ENCODE measurements at places on chromosomes 12 and 14.
A peak's percentile ranks its signal among the peaks of the same experiment; 100 is the strongest.

GRCh38 chr14:69284170-69284569 is 24.2 kb downstream of the GALNT16 start:
- DNase-seq, result peak; percentile 40

DNA sequence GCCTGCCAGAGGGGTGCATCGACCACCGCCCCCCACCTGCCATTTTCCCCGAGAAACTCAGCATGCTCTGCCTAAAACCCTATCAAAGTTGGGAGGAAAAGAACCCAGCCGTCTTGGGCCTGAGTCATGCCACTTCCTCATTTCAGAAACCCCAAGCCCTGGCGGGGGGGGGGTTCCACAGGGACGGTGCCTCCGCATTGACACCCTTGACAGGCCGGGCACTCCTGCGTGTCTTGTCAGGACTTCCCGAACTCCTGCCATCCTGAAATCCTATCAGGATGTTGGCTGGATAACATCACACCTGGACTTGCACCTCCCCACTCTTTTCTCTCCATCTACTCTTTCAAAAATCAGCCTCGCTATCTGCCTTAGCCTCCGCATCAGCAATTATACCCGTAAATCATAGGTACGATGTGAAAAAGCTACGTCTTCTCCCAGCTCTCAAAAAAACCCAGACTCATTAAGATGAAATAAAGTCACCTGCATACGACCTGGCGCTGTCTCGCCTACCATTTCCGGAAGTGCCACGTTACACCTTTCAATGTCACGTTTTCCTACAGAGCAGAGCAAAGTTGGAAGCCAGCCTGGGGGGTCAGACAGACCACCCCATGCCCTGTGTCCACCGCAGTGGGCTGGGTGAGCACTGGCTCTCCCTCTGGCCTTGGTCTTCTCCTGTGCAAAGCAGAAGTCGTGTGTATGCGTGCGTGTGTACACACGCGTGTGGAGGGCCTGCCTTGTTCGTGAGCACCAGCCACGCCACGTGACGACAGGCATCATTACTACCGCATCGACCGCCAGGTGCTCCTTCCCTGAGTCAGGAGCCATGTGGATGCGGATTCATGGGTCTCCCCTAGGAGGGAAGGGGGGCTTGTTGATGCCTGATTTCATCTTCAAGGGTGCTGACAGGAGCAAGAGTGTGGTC is 96.7 kb downstream of the RFLNA start:
- DNase-seq, result no peak

DNA sequence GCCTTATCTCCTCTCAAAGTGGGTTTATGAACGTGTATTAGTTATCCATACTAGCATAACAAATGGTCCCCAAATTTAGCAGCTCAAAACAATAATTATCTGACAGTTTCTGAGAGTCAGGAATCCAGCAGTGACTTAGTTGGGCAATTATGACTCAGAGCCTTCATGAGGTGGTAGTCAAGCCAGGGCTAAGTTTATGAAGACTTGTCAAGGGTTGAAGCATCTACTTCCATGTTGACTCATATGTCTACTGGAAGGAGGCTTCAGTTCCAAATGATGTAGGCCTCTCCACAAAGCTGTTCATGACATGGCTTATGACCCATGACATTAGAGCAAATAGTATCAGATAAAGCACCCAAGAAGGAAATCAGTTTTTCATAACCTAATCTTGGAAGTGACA is 73.2 kb downstream of the IPO8 start:
- no peak for DNase-seq

GRCh38 chr12:26318661-26319068 is 123.3 kb downstream of the SSPN start:
- peak; percentile 75 for DNase-seq

DNA sequence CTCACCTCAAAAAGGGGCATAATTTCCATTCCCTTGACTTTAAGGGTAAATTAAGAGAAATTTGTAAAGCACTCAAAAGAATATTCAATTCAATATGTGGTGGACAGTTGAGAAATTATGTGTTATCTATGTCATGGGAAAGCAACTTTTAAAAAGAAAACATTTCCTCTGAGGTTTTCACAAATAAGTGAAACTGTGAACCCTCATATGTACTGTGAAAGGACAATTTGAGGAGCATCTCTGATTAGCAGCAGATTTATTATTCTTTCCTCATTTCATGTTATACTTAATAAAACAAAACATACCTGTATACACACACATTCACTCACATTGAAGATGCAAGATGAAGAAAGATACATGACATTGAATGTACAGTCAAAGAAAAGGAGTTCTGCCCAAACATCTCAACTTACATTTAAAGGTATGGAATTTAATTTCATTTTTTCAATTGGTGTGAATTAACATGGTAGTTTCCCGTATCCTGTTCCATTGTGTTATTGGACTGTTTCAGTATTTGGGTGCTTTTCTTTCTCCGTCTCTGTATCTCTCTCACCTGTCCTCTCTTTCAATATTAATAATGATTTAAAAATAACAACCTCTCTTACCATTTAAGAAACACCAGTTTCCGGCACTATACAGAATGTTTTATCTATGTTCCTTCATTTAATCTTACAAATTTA is at the start of gene KLRF1:
Gene KLRF1, plus strand, starts transcription at position 273 of the 680 bp plus-strand sequence. Its CDS starts 64 bp downstream, at position 337.
- DNase-seq, result no peak

DNA sequence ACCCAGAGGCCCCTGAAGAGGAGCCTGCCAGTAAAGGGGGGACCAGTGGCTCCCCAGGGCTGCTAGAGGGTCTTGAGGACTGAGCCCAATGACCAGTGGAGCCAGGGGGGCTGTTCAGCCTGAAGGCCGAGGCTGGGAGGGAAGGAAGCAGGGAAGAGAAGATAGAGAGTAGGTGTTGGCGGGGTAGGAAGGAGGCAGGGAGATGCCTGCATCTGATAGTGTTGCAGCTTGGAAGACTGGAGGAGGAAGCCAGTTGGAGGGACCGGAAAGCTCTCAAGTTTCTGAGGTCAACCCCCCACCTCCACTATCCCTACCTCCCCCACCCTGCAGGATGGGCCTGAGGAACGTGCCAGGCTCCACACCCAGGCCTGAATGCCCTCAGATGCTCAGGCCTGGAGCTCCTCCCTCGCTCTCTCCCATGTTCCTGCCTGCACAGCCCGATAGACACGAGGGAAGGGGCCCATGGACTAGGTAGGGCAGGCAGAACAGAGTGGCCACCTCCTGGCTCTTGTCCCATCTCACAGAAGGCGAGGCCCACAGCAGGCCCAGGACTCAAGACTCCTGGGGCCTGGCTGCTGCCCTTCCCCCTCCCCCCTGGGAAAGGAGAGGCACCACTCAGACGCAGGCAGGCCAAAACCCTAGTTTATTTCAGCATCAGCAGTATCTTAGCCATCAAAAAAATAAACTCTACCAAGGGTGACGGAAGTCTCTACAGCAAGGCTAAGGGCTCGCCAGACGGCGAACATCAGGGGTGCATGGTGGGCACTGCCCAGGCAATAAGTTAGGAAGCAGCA is 3.4 kb downstream of the CKB start:
- peak; percentile 63 for DNase-seq

- no peak for DNase-seq
Observed at GRCh38 chr14:75238756-75239455, 39.7 kb upstream of the FOS start.

DNA sequence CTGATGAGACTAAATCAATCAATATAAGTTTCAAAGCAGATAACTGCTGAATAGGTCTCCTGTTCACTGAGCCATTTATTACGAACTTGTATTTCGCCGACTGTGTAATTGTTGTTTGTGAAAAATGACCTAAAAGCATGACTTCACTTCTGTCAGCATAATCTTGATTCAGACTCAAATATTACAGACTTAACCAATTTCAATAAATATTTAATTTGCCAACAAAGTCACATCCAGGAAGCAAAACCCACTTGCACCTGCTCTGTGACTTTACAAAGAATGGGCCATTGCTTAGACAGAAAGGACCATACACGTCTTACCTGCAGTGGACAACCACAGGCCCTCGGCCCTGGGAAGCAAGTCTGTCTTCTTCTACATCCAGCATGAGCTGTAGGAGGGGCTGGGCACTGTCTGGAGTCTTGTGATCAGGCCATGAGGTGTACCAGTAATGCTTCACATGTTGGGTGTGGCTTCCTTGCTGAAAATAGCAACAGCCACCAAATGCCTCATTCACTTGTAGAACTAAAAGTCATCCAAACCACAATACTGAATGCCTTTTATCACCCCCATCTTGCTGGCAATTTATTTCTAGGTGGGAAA is 23.5 kb upstream of the PTPRB start:
- no peak for DNase-seq

- no peak for DNase-seq
Observed at GRCh38 chr12:15289192-15289591, 33.1 kb upstream of the PTPRO start.

DNA sequence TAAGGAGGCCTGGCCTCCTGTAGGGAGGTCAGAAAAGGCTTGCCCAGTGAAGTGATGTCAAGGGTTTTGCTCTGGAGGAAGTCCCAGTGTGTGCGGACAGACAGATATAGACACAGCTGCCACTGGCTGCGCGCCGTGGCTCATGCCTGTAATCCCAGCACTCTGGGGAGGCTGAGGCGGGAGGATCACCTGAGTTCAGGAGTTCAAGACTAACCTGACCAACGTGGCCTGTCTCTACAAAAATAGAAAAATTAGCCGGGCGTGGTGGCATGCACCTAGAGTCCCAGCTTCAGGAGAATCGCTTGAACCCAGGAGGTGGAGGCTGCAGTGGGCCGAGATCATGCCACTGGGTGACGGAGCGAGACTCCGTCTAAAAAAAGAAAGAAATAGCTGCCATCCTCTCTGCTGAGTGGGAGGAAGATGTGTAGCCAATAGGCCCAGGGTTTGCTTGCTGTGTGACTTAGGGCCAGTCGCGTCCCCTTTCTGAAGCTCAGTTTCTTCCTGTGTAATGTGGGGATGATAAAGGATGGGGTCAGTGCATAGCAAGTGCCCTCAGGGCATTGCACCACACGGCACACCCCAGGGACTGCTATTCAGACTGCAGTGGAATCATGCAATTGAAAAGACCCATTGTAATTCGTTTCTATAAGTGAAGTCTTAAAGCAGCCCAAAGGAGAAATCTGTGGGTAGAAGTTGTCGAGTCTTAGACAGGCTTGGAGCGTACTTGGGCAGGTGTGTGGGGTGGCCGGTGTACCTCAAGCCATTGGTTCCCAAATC is 18.7 kb upstream of the MLEC start:
- no peak for DNase-seq

GRCh38 chr14:101359221-101360053 is 201.9 kb upstream of the DIO3 start:
- DNase-seq, result no peak

GRCh38 chr12:45415393-45415817 is 199.5 kb downstream of the ANO6 start:
- DNase-seq, result peak; percentile 70

- no peak for DNase-seq
Observed at GRCh38 chr14:89621009-89621421, 204.0 kb upstream of the FOXN3 start.

- DNase-seq, result no peak
Observed at GRCh38 chr12:125221602-125222001, 156.4 kb downstream of the AACS start.

GRCh38 chr12:12201274-12201758 is 65.5 kb downstream of the LRP6 start:
- DNase-seq, result no peak

GRCh38 chr12:79619872-79620562 is 70.7 kb downstream of the PAWR start:
- no peak for DNase-seq

GRCh38 chr12:11729439-11730150 is 80.1 kb downstream of the ETV6 start:
- DNase-seq, result no peak

GRCh38 chr12:105705235-105705634 is 374.7 kb downstream of the C12orf75 start:
- DNase-seq, result no peak

DNA sequence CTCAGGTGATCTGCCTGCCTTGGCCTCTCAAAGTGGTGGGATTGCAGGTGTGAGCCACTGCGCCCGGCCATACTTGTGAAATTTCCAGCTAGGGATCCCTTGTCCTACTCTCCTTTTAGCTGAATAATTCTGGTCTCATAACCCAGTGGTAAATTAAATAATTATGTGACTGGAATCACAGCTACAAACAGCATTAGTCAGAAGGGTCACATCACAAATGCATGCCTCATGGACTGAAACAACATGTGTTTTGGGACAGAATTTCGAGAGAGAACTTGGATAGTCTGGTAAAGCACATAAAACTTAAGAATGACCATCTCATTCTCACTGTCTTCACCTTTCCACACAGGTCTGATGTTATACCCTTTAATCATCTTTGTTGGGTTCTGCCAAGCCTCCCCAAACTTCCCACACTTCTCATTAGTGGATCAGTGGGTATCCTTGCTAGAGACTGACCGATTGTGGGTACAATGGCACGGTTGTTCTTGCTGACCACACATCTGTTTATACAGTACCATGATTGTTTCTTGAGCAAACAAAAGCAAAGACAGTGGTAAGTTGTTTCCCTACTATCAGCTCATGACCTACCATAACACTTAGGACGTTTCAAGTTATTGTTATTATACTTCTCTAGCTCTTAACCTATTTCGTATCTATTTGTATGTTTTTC is 5.1 kb downstream of the GPRC5D start:
- no peak for DNase-seq

- peak; percentile 92 for DNase-seq
Observed at GRCh38 chr14:100108042-100108825, 43.0 kb downstream of the EVL start.

DNA sequence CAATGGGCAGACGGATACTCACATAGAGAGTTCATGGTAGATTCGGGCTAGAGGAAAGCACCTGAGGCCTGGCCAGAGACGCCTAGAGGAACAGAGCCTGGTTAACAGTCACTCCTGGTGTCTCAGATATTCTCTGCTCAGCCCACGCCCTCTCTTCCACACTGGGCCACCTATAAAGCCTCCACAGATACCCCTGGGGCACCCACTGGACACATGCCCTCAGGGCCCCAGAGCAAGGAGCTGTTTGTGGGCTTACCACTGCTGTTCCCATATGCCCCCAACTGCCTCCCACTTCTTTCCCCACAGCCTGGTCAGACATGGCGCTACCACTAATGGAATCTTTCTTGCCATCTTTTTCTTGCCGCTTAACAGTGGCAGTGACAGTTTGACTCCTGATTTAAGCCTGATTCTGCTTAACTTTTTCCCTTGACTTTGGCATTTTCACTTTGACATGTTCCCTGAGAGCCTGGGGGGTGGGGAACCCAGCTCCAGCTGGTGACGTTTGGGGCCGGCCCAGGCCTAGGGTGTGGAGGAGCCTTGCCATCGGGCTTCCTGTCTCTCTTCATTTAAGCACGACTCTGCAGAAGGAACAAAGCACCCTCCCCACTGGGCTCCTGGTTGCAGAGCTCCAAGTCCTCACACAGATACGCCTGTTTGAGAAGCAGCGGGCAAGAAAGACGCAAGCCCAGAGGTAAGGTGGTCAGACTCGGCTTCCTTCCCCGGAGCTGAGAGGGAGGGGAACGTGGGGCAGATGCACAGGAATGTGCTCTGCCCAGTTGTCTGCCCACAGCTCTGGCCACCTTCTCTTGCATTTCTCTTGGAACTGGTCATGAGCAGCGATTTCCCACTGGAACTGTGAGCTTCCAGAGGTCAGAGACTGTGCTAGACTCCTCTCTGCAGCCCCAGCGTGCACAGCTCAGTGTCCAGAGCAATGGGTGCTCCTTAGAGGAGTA is at the start of gene CD4:
Gene CD4, plus strand, starts transcription at position 557 of the 953 bp plus-strand sequence. CDS start 10,611 bp downstream, outside the sequence.
- DNase-seq, result no peak

GRCh38 chr12:119151445-119152026 is 27.2 kb upstream of the HSPB8 start:
- no peak for DNase-seq

All from suprapubic skin (tissue), 4 donors.